ENCODE measurements at places on chromosomes 3 and 15.

- peak; percentile 83 for DNase-seq
These were observed 6.5 kb downstream of the CHD2 start for GRCh38 chr15:92906563-92907081.

- DNase-seq, result peak; percentile 36
These were observed 11.9 kb upstream of the SRP14 start for GRCh38 chr15:40050788-40051470.

DNA sequence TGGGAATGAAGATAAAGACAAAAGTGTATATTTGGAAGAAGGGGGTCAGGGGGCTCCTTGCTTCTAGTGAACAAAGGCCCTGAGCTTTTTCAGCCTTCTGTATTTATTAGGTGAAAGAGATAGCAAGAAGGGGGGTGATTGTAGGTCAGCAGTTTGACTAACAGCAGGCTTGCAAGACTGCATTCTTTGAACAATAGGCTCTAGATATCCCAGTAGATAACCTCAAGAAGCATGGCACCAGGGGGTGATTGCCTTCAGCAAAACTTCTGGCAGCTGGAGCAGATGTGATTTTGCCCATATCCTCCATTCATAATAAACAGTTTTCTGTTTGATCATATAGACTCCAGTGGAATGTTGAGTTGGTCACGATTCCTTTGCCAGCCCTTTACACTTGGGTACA is 31.7 kb upstream of the GOLIM4 start:
- no peak for DNase-seq

DNA sequence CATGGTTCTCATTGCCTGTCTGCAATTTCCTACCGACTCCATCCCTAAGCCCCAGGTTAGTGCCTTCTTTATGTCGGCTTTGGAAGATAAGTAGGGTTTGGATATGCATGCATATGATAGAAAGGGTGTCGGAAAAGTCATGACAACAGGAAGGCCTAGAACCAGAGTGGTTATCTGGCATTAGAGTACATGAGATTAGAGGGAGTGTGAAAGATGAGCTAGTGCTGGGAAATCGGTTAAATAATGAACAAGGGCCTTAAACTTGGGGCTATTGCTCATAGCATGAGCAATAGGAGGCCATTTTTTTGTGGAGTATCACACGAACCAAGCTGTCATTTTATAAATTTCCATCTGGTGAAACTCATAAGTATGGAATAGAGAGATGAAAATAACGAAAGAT is 54.0 kb upstream of the LPP start:
- no peak for DNase-seq

DNA sequence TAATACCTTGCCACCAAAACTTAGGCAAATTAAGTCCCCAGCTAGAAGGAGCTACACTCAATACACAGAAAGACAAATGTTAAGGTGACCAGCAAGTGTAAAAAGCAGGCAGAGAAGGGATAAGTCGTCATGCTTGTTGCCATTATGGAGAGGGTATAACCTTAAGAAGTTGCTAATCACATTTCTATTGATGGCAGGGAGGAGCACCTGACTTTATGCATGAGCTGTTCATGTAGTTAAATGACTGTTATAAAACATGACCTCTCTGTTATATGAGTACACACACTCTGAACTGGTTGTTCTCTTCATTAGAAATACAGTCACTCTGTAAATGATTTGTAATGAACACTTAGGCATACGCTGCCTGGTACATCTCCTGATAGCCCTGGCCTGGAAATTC is 6.6 kb upstream of the CCNL1 start:
- DNase-seq, result no peak

Measured in CD4-positive, alpha-beta T cell treated with Interleukin-4 for 1 hour (primary cell).